ENCODE measurements at places on chromosomes 13 and 19. TPM values are rescaled to one million over a fixed set of nuclear protein-coding genes. Genes with fewer than 3 reads are reported as not detected.

- no peak for DNase-seq
These were observed 22.1 kb downstream of the ARID3A start for GRCh38 chr19:947707-948539.

- DNase-seq, result no peak
These were observed 12.1 kb downstream of the TYK2 start for GRCh38 chr19:10368101-10368803.

DNA sequence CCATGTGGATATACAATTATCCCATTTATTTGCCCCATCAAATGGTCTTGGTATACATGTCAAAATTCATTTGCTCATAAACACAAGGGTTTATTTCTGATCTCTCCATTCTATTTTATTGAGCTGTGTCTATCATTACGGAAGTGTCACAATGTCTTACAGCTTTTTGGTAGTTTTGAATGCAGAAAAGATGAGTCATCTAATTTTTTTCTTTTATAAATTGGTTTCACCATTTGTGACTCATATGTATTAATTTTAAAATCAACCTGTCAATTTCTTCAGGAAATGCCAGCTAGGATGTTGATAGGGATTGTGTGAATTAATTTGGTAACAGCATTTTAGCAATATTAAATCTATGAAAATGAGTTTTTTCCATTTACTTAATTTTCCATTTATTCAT lies 2549.4 kb downstream of the PCDH9 start:
- DNase-seq, result no peak

- peak; percentile 35 for DNase-seq
These were observed 156.2 kb downstream of the SIPA1L3 start for GRCh38 chr19:38062959-38063761.

DNA sequence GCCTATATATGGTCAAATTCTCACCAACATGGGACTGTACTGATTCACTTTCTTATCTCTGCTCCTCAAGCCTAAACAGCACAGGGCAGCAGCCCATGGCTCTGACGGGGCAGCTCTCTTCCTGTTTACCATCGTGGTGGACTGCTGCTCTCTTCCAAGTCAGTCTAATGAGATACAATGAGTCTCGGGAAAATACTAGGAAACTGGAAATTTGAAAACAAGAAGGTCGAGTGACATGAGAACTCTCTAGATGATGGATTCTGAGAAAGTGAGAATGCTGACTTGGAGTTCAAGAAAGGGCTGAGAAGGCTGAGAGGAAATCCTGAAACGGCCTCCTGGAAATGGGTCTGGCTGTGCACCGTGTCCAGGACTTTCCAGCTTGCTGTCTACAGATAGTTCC lies 122.8 kb upstream of the ARGLU1 start:
- no peak for DNase-seq

- peak; percentile 87 for DNase-seq
These were observed 7.5 kb downstream of the ZNF331 start for GRCh38 chr19:53545271-53546065.

DNA sequence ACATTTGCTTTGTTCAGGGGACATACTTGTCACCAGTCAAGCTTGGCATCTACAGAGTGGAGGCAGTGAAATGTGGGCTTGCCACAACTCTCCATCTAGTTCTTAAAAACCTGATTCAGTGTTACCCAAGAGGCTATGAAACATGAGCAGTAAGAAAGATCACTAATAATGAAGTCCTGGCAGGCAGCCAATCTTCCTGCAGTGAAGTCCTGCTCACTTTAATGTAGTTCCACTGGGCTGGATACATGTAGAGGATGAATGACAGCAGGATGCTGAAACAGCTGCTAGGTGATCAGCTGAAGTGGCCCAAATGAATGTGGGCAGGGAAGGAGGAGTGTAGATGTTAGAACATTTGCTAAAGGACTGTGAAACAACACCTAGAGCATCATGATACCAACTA lies 1213.1 kb downstream of the OLFM4 start:
- no peak for DNase-seq

- peak; percentile 66 for DNase-seq
These were observed 1.3 kb upstream of the KLF12 start for GRCh38 chr13:74135326-74136083.

DNA sequence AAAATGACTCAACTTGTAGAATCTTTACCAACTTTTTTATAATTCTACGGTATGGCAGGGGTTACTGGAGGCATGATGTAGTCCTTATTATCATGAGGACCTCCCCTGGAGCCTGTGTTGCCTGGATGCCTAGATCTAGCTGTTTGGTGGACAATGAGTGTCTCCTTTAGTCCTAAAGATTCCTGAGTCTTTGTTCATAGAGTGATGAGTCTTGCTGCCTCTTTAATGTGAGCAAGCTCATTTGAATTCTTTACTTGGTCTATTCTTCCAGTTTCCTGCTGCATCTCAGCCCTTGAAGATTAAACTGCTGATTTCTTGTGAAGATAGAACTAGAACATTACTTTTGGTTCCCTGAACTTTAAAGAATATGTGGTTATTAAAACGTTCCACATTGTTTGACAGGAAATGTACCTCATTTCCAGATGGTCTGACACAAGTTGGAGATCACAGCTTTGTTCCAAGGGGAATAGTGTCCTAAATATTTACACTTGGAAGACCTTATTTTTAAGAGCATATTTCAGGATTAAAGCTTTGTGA lies 51.9 kb downstream of the SLAIN1 start:
- DNase-seq, result no peak

GRCh38 chr13:45373162-45373547 lies 32.2 kb upstream of the TPT1 start:
- DNase-seq, result no peak

- no peak for DNase-seq
These were observed at the start of gene NAPSA for GRCh38 chr19:50365434-50366306. Gene NAPSA, minus strand, starts transcription at chr19:50365639. Its CDS starts 18 bp downstream, at chr19:50365621.

- no peak for DNase-seq
These were observed 52.7 kb downstream of the SIAH3 start for GRCh38 chr13:45798851-45799250.

DNA sequence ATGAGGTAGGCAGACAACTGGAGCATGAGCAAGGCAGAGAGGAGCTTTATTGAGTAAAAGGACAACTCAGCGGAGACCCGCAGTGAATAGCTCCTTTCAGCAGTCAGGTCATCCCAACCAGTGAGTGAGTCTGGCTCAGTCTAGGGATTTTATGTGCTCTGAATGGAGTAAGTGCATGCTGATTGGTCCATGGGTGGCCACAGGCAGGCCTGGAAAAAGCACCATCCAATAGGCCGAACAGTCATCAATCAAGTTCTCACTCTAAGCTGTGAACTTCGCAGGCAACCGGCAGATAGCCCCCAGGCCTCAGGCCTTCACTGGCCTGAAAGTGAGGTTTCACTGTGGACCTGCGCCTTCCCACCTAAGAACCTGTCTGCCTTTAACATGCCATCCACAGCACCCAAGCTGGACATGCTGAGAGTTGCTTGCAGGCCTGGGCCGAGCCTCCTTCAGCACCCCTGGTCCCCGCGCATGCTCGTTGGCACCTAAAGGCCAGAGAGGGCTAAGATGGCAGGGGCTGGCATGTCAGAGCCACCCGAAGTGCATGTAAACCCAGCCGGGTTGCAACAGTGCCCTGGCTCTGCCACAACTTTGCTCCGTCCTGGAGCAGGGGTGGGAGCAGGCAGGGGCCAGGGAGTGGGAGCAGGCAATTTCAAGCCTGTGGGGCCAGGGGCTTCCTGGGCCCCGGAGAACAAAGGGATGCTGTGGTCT lies 698.7 kb downstream of the SLITRK1 start:
- no peak for DNase-seq

- DNase-seq, result peak; percentile 22
These were observed 924.0 kb downstream of the EFNB2 start for GRCh38 chr13:105611424-105611823.

- peak; percentile 26 for DNase-seq
These were observed 19.6 kb downstream of the TMEM150B start for GRCh38 chr19:55305491-55305890.

GRCh38 chr13:40478775-40479174 lies 187.7 kb downstream of the FOXO1 start:
- no peak for DNase-seq

DNA sequence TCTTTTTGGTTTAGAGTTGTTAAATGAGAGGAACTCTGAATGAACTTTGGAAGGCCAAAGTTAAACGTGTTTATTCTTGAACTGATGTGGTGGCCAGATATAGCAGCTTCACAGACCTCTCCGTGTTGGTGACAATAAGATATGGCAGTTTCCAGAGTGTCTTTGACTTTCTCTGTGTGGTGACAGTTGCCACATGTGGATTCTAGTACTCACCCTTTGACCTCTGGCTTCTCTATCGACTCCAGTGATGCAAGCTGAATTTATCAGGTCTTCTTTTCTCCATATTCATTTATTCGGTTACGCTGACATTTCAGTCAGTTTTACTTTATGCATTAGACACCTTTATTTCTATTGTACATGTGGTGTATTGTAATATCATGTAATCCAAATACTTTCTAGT lies 1469.5 kb downstream of the SLITRK1 start:
- DNase-seq, result no peak

GRCh38 chr19:29687244-29687896 lies 22.1 kb downstream of the PLEKHF1 start:
- DNase-seq, result peak; percentile 99

DNA sequence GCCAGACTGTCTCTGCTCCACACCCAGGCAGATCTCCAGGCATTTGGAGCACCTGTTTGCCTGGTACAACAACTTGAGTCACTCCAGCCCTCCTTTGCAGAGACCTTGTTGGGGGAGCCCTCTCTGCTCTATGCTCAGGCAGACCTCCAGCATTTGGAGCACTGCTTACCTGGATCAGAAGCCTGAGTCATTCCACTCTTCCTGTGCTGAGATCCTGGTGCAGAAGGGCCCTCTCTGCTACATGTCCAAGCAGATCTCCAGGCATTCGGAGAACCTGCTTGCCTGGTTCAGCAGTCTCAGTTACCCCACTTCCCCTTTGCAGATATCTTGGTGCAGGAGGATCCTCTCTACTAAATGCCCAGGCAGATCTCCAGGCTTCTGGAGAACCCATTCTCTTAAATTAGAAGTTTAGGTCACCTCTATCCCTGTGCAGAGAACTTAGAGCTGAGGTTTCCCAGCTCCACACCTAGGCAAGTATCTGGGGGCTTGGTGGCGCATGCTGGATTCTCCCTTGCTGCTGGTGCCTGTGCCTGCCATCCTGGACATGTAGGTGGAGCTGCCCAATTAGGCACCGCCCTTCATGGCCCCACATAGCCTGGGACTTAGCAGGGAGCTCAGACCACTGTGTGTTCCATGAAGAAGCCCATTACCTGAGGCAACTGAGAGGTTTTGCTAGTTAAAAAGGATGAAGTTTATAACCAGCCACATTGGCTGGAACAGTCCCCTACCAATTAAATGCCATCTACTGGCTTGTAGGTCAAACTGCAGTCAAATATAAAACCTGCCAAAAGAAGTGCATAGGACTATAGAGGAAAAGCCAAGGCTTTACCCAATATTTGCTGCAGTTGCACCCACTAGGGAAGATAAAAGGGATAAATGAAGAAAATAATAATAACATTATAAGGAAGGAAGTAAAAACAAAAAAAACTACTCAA lies 97.6 kb upstream of the SLITRK6 start:
- no peak for DNase-seq

DNA sequence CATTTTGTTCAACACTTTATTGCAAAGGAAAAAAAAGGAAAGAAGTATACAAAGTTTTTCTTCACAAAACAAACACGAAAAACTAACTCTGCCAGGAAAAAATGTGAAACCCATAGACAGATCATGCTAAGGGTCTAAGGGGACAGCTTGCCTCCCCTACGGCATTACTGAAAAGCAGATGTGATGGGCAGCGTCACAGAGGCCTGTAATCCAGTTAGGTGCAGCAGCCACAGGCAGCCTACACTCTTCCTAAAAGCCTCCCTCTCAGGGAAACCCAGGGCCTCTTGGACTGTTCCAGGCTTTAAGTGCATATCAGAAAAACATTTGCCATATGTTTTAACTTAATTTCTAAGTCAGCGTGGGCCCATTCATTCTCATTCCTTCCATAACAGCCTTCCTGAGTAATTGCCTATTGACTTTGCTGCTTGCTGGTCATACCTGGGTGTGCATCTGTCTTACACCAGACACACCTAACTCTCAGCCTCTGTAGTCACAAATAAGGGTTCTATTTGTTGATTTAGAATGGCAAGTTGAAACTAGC lies 135.7 kb upstream of the SERP2 start:
- peak; percentile 49 for DNase-seq

GRCh38 chr19:1028062-1028926 lies 1.9 kb downstream of the CNN2 start:
- peak; percentile 94 for DNase-seq

DNA sequence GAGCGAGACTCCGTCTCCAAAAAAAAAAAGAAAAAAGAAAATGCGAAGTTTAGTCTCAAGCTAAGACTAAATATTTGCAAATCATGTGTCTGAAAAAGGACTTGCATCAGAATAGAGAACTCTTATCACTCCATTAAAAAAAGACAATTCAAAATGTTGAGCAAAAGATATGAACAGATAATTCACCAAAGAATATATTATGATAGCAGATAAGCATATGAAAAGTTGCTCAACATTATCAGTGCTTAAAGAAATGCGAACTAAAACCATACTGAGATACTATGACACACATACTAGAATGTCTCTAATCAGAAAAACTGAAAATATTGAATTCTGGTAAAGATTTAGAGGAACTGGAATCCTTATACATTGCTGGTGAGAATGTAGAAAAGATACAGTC lies 38.7 kb upstream of the SACS start:
- DNase-seq, result peak; percentile 18

- peak; percentile 52 for DNase-seq
These were observed 599.5 kb upstream of the PCDH9 start for GRCh38 chr13:67829641-67830040.

DNA sequence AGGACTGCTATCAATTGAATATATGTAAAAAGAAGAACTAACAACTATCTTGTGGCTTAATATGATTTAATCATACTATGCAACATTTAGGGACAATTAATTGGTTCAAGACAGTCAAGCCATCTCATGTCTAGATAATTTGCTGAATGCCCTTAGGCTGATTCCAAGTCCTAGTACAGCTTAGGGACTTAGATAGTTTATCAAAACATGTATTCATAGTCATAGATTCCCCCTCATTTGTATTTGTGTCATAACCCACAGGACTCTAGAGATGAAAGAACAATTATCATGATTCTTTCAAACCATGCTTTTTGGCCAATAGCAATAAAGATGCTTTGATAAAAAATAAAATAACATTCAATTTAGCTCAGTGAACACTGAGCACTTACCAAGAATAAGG lies 607.6 kb downstream of the SLITRK1 start:
- no peak for DNase-seq

The IFNL1 gene
- total RNA-seq, result not detected

The IGFL1 gene
- total RNA-seq, result not detected

The IGFL2 gene
- total RNA-seq, result not detected

The ZNF132 gene
- 14.5 TPM for total RNA-seq

The ZNF28 gene
- 15.7 TPM for total RNA-seq

The FCGBP gene
- total RNA-seq, result 0.51 TPM

The GRK1 gene
- total RNA-seq, result not detected

The PSG3 gene
- total RNA-seq, result not detected

The GSX1 gene
- not detected for total RNA-seq

The CAPN12 gene
- total RNA-seq, result 0.50 TPM

The IGSF23 gene
- 0.33 TPM for total RNA-seq

The CABP5 gene
- not detected for total RNA-seq
